ENCODE measurements at places on chromosomes 1 and 21.

- peaks cover 57% of the 10 kb centered on the region for H3K27me3 ChIP-seq
- H3K4me1 ChIP-seq, result no peaks in the 10 kb centered on the region
- no peak overlapping the region for H3K27ac ChIP-seq
- no peak overlapping the region for H3K4me3 ChIP-seq
These were observed 7.3 kb upstream of the CACNA1S start for GRCh38 chr1:201119206-201120197.

DNA sequence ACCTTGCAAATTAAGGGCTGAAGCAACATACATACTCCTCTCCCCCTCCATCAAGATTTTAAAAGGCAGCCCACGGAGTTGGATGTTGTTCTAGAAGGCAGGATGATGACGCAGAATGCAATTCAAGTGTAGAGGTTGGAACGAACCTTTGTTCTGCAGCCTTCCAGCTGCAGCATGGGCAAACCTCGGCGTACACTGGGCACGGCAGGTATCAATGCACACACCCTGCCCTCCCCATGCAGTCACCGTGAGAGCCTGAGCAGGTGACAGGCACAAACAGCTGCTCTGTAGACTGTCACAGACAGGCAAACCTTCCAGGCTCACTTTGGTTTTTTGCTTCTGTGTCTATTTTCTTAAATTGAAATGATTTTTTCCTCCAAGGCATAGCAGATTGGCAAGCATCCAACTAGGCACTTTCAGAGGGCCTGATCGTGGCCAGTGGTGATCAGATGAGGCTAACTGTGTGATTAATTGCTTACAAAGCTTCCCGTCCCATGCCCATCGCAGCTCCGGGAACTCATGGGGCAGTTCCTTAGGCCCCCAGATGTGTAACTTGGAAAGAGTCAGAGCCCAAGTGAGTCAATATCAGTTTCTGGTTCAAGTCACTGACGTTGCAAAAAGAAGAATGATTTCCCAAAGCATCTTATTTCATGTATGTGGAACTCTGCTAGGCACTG is 82.3 kb downstream of the ITPKB start:
- peak overlapping the region; percentile 63 for H3K27ac ChIP-seq
- H3K27me3 ChIP-seq, result peaks cover 5% of the 10 kb centered on the region
- H3K36me3 ChIP-seq, result no peaks in the 10 kb centered on the region
- peak; percentile 55 for DNase-seq
- no peak overlapping the region for H3K4me3 ChIP-seq

DNA sequence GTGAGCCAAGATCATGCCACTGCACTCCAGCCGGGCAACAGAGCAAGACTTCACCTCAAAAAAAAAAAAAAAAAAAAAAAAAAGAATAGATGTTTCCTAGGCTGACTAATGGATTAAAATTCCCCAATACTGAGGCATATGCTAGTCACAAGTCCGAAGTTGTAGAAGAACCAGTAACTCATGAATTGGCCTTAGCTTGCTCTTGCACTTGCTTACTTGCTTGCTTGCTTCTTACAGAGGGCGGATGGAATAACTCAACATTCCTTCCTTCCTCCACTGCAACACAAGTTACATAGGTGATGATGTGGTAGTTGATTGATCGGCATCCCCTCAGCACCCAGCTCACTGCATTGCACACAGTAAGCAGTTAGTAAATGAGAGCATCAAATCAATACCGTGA is 2.8 kb upstream of the TARS2 start:
- H3K27me3 ChIP-seq, result peaks cover 1% of the 10 kb centered on the region
- DNase-seq, result peak; percentile 83
- H3K36me3 ChIP-seq, result no peaks in the 10 kb centered on the region
- H3K4me3 ChIP-seq, result peak overlapping the region; percentile 63

DNA sequence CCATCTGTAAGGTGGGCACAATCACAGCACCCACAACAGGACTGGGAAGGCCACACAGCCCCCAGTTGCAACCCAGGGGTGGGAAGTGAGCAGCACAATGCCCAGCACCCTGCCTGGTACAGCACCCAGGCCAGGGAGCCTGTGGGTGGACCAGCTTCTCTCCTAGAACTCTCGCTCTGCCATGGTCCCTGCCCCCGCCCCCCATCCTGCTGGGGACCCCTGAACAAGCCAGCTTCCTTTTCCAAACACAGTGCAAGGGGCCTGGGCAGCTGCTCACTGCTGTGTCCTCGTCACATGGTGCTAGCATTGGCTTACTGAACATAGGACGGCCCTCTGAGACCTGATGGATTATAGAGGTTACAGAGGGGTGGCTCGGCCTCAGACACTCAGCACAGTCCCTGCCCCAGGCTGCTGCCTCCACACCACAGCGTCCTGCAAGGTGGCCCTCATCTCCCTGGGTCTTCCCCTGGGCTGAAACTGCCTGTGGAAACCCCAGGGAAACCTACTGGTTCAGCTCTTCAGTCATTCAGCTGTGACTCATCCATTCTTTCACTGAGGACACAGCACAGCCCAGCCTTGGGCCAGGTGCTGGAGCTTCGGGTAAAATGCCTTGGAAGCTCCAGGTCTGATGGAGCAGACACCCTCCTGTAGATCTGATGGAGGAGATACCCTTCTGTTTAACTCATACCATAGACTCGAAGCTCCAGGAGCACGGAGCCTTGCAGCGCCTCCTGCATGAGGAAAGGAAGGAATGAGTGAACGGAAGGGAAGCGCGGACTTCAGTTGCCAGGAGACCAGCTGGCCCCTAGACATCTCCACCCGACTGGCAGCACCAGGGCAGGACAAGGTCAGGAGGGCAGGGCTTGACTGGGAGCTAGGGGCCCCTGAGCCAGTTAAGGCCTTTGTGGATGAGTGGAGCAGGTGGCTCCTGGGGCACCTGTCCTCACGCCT is 8.1 kb upstream of the PRDM16 start:
- no peaks in the 10 kb centered on the region for H3K4me1 ChIP-seq
- H3K36me3 ChIP-seq, result no peaks in the 10 kb centered on the region
- DNase-seq, result peak; percentile 13
- no peak overlapping the region for H3K27ac ChIP-seq

DNA sequence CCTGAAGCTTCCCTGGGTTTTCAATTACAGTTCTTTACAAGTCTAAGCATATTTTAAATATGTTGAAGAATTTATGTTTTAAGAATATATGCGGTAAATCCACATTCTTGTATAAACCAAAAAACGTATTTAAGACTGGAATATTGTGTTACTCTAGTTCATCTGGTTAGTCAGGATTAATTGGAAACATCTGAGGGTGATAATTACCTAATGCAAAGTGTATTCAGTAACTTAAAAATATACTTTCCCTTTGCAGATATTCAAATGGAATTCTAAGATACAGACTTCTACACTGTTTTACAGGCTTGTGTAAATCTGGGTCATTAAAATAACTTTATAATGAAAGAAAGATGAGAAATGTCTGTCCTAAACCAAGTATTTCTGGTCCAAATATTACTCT is 302.0 kb downstream of the VAV3 start:
- H3K27me3 ChIP-seq, result no peaks in the 10 kb centered on the region
- no peaks in the 10 kb centered on the region for H3K4me1 ChIP-seq
- no peaks in the 10 kb centered on the region for H3K36me3 ChIP-seq
- no peak overlapping the region for H3K4me3 ChIP-seq

DNA sequence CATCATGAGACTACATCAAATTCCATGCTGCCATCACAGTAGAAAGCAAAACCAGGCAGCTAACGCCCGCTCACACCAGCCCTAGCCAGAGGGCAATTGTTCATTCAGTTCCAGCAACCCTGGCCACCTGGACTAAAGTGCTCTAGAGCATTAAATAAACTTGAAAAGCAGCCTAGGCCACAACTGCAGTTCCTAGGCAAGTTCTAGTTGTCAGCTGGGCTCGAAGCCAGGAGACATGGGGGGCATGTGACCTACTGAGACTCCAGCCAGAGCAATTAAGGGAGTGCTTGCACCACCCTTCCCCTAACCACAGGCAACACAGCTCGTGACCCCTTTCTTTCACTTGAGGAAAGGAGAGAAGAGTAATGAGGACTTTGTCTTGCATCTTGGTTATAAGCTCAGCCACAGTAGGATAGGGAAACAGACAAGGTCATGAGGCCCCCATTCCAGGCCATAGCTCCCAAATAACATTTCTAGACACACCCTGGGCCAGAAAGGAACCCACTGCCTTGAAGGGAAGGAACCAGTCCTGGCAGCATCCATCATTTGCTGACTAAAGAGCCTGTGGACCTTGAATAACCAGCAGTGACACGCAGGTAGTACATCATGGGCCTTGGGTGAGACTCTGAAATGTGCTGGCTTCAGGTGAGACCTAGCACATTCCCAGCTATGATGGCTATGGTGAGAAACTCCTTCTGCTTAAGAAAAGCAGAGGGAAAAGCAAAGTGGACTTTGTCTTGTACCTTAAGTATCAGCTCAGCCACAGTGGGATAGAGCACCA is 77.0 kb downstream of the ZZZ3 start:
- H3K4me1 ChIP-seq, result peaks cover 71% of the 10 kb centered on the region
- H3K27ac ChIP-seq, result peak overlapping the region; percentile 48
- no peak overlapping the region for H3K4me3 ChIP-seq
- H3K27me3 ChIP-seq, result peaks cover 2% of the 10 kb centered on the region
- H3K36me3 ChIP-seq, result peaks cover 74% of the 10 kb centered on the region
- DNase-seq, result peak; percentile 23

DNA sequence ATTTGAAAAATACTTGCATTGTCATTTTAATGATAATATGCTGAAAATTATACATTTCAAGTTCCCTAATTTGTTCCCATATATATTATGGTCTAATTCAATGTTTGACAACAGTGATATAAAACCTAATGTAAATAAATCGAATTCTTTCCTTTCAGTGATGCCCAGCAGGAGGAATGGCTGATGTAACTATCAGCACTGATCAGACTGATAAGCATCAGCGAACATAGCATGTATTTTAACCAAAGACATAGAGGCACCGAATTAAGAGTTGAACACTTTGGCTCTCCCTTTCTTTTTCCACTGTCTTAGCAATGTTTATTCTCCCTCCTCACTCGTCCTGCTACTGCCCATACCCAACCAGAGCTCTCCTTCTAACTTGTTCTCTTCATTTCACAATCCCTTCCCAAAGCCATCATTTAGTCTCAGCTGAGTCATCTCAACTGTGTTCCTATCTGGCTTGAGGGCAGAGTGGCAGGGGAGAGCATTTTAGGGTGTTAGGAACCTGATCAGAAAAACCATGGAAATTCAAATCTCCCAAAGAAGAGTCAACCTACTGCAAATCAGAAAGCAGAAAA is 58.8 kb upstream of the C1orf115 start:
- no peak for DNase-seq
- no peak overlapping the region for H3K27ac ChIP-seq
- H3K4me1 ChIP-seq, result no peaks in the 10 kb centered on the region
- H3K27me3 ChIP-seq, result no peaks in the 10 kb centered on the region

GRCh38 chr1:41730806-41731205 is 187.9 kb downstream of the HIVEP3 start:
- H3K4me1 ChIP-seq, result peaks cover 6% of the 10 kb centered on the region
- no peak for DNase-seq
- H3K27me3 ChIP-seq, result peaks cover 6% of the 10 kb centered on the region
- no peak overlapping the region for H3K4me3 ChIP-seq
- no peaks in the 10 kb centered on the region for H3K36me3 ChIP-seq

DNA sequence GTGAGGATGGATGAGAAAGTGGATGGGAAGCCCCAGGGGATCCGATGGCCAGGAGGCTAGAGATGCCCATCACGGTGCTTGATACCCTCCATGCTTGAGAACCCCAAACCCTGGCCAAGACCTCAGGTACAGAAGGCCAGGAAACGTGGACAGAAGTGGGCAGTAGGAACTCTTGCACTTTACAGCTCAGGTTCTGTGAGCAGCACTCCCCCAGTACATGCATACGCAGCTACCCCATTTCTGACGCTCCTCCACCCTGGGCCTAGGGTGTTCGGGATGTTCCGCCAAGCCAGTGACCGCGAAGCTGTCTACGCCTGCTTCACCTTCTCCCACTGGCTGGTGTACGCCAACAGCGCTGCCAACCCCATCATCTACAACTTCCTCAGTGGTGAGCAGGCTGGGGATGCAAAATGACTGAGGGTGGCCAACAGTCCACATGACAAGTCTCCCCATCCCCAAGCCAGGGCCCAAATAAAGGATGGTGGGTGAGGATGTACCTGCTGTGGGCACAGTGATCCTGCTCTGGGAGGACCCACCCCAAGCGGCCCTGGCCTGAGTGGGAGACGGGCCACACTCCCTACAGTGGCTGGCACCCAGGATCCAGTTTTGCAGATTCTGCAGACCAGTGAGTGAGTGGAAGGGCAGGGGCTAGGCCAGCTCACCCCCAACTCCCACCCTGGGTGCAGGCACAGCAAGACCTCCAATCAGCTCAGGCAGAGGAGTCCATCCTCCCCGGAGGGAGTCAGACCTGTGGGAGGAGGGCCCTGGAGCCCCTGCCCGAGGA is 7.4 kb downstream of the HCRTR1 start:
- H3K36me3 ChIP-seq, result peaks cover 22% of the 10 kb centered on the region
- peaks cover 49% of the 10 kb centered on the region for H3K4me1 ChIP-seq
- no peak overlapping the region for H3K27ac ChIP-seq
- H3K4me3 ChIP-seq, result no peak overlapping the region
- no peaks in the 10 kb centered on the region for H3K27me3 ChIP-seq

GRCh38 chr1:33008051-33008914 is 28.4 kb downstream of the AK2 start:
- no peak overlapping the region for H3K4me3 ChIP-seq
- peaks cover 52% of the 10 kb centered on the region for H3K4me1 ChIP-seq
- peaks cover 23% of the 10 kb centered on the region for H3K36me3 ChIP-seq
- H3K27me3 ChIP-seq, result no peaks in the 10 kb centered on the region
- DNase-seq, result no peak

- peak overlapping the region; percentile 71 for H3K4me3 ChIP-seq
- no peak for DNase-seq
- H3K4me1 ChIP-seq, result peaks cover 51% of the 10 kb centered on the region
- H3K27me3 ChIP-seq, result peaks cover 5% of the 10 kb centered on the region
These were observed 125.9 kb downstream of the CLIC6 start for GRCh38 chr21:34794686-34795085.

DNA sequence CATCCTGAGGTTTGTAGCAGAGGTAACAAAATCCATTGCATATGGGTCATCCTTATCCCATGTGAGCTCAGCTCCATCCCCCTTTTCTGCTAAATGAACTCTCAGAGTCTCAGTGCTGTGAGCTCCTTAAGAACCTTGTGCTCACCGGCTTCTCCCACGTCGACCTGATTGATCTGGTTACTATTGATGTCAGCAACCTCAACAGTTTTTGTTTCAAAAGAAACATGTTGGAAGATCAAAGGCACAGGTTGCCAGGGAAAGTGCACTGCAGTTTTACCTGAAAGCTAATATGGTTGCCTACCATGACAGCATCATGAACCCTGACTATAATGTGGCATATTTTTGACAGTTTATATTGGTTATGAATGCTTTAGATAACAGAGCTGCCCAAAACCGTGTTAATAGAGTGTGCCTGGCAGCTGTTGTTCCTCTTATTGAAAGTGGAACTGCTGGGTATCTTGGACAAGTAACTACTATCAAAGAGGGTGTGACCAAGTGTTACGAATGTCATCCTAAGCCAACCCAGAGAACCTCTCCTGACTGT is 131.4 kb downstream of the HS2ST1 start:
- DNase-seq, result no peak
- no peak overlapping the region for H3K27ac ChIP-seq
- H3K36me3 ChIP-seq, result peaks cover 4% of the 10 kb centered on the region
- H3K4me1 ChIP-seq, result peaks cover 14% of the 10 kb centered on the region
- H3K27me3 ChIP-seq, result no peaks in the 10 kb centered on the region
- no peak overlapping the region for H3K4me3 ChIP-seq
